Myocyte (in vitro differentiated cells): ENCODE measurements at places on chromosomes 12 and 14. TPM values are rescaled to one million over a fixed set of nuclear protein-coding genes. Genes with fewer than 3 reads are reported as not detected.
A peak's percentile ranks its signal among the peaks of the same experiment; 100 is the strongest.

GRCh38 chr12:62205346-62205745 lies 54.9 kb upstream of the USP15 start:
- no peak for DNase-seq

- peak; percentile 76 for DNase-seq
These were observed 60.7 kb downstream of the VCPKMT start for GRCh38 chr14:50055461-50056228.

DNA sequence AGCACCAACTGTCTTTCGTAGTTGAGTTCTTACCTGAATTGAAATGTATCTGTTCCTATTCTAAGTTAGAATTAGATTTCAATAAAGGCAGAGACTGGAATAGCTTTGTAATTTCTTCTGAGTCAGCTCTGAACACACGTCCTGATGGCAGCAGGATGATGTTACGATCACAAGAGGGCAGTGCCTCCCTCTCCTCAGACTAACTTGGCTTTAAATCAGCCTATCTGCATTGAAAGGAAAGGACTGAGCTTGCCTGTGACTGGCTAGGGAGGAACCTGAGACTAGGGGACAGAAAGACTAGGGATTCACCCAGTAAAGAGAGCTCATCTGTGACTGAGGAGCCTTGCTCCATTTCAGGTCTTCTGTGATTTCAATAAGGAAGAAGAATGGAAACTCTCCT lies 323.7 kb upstream of the OR4E1 start:
- peak; percentile 1 for DNase-seq

GRCh38 chr12:41034686-41035085 lies 153.4 kb upstream of the PDZRN4 start:
- no peak for DNase-seq

- no peak for DNase-seq
These were observed 94.9 kb downstream of the PPM1H start for GRCh38 chr12:62839869-62840660.

GRCh38 chr12:30500532-30500931 lies 195.1 kb downstream of the IPO8 start:
- no peak for DNase-seq

GRCh38 chr14:50319293-50319692 lies 7.2 kb downstream of the DMAC2L start:
- DNase-seq, result no peak

GRCh38 chr12:105977652-105978051 lies 161.1 kb downstream of the NUAK1 start:
- DNase-seq, result peak; percentile 76

- DNase-seq, result no peak
These were observed 824 bp downstream of the OAS1 start for GRCh38 chr12:112907415-112908157.

DNA sequence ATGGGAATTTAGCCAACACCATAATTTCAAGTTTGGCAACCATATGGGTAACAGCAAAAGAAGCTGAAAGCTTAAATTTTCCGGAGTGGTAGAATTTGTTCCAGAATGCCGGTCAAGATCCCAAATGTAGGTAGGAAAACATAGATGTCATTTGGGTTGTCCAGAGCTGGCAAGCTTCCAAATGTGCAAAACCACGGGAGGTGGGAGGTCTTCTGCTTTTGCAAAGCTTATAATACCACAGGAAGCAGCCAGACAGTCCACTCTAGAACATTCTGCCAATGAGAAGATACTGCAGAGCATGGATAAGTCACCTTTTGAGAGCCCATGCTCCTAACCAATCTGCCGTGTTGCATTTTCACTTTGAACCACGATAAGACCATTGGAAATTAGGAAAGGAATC lies 26.4 kb upstream of the BATF start:
- no peak for DNase-seq

GRCh38 chr14:24990773-24991172 lies 59.2 kb downstream of the STXBP6 start:
- no peak for DNase-seq

DNA sequence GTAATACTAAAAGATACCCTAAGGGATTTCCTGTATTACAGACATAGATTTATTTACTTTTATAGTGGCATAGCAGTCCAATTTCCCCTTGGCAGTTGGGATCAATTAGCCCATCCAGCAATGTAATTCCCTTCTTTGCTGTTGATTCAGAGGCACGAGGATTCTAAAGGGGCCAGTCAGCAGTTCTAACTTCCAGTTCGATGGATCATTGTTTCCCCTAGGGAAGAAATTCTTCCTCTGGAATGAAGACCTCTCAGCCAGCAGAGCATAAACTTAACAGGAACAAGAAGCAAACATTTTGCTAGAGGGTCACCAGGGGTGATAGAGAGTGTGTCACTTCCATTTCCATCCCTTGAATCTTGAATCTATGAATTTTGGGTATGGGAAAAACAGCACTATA lies 395.7 kb upstream of the NOVA1 start:
- no peak for DNase-seq

GRCh38 chr12:15497671-15498292 lies 175.5 kb downstream of the PTPRO start:
- no peak for DNase-seq

- DNase-seq, result peak; percentile 89
These were observed 65.9 kb downstream of the DAAM1 start for GRCh38 chr14:59254146-59254910.

DNA sequence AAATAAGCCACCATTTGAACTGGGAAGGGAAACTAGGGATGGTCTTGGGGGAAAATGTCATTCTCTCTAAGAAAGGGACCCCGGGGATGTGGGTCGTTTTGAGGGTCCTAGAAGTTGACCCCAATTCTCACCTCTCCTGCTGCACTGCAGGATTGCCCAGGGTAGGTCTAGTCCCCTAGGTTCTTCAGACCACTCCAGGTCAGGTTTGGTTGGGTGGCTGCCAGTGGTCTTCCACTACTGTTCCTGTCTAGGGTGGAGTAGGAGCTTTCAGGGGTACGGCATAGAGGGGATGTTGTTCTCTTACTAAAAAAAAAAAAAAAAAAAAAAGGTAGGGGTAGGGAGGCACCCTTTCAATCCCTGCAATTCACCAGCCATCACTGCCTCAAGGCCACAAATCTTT lies 7.3 kb downstream of the HOXC8 start:
- no peak for DNase-seq

GRCh38 chr14:101494826-101495225 lies 66.5 kb upstream of the DIO3 start:
- no peak for DNase-seq

GRCh38 chr12:5537771-5538170 lies 105.9 kb downstream of the NTF3 start:
- DNase-seq, result no peak

The TAS2R19 gene
- 1.7 and 2.0 TPM in 2 replicates for total RNA-seq

The CDK2 gene
- 7.6 and 9.5 TPM in 2 replicates for total RNA-seq

The CD69 gene
- not detected in 2 replicates for total RNA-seq

The TMEM19 gene
- 44.0 and 55.0 TPM in 2 replicates for total RNA-seq

The PAX9 gene
- total RNA-seq, result 0.05 and 0.62 TPM in 2 replicates

The KRT79 gene
- not detected in 2 replicates for total RNA-seq

The ARHGAP9 gene
- 9.8 and 14.7 TPM in 2 replicates for total RNA-seq

The KCNC2 gene
- not detected in 2 replicates for total RNA-seq
